ENCODE measurements at places on chromosomes 4 and X.

GRCh38 chrX:78555401-78555980 lies 103.6 kb downstream of the RTL3 start:
- no peak for DNase-seq

GRCh38 chr4:54014666-54015160 lies 49.7 kb downstream of the CHIC2 start:
- no peak for DNase-seq

DNA sequence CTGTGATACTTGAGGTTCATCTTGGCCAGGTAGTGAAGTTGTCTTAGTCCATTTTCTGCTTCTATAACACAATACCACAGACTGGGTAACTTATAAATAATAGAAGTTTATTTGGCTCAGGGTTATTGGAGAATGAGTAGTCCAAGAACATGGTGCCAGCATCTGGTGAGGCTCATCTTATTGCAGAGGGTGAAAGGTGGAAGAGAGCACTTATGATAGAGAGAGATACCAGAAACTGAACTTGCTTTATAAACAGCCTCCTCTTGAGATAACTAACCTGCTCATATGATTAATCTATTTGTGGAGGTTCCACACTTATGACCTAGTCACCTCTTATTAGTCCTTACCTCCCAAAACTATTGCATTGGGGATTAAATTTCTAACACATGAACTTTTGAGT lies 1.6 kb downstream of the C4orf51 start:
- no peak for DNase-seq

DNA sequence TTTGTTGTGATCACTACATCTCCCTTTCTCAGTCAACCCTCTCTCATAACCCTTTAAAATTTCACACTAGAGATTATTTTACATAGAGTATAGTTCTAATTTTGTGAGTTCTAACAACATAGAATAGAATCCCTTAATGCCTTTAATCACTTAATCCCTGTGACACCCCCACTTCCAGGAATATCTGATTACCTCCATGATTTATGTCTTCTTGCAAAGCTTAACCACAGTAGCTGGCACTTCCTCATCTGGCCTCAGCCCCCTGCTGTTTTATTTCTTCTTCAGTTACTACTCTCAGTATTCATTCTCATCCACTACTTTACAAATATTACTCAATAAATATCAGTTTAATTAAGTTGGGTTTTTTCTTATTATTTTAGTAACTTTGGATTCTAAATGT lies 340.9 kb downstream of the CENPC start:
- no peak for DNase-seq

- no peak for DNase-seq
Observed at GRCh38 chr4:55830716-55831115, 11.1 kb downstream of the EXOC1L start.

GRCh38 chrX:57232658-57233360 lies 53.7 kb upstream of the FAAH2 start:
- no peak for DNase-seq

GRCh38 chrX:133792198-133792953 lies 193.0 kb downstream of the GPC3 start:
- DNase-seq: peak; percentile 75

DNA sequence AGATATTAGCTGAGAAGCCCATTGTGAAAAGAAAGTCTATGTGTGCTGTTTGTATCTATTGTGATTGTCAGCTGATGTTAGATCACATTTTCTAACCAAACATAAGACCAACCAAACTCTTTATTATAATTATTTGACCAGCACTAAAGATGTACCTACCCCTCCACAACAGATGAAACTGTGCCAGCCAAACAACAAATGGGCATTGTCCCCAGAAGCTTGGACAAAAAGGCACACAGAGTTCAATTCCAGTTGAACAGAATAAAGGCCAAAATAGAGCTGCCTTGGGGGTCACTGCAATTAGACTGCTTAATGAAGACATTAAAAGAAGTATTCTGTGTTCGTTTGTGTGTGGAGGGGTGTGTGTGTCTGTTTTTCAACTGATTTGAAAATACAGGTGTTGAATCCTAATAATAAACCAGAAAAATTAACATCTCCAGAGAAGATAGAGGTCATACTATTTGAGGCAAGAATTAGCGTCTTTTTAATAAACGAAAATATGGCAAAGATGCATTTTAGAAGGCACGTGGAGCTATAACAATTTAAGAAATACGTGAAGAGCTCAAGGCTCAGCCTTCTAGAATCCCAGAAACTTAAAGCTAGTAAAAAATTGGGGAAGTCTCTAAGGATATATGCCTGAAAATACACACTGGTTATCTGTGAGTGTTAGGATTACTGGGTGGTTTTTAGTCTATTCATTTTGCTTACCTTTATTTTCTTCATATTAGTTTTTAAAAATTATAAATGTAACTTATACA lies 2.2 kb downstream of the SPP1 start:
- no peak for DNase-seq

DNA sequence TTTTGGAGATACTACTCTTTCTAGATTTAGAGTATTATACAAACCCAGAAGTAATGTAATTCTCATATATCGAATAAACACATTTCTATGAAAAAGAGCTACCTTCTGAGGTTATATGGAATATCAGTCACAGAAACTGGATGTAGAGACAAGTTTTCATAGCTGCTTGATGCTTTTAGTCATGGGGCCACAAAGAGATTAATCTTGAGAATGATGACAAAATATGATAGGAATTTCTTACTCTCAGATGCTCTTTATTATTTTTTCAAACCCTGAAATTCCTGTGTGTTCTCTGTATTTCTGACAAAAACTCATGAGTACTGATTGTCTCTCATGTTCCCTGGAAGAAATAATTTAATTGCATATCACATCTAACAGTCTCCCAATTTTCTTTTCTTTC lies 662.5 kb downstream of the RAPGEF2 start:
- no peak for DNase-seq

DNA sequence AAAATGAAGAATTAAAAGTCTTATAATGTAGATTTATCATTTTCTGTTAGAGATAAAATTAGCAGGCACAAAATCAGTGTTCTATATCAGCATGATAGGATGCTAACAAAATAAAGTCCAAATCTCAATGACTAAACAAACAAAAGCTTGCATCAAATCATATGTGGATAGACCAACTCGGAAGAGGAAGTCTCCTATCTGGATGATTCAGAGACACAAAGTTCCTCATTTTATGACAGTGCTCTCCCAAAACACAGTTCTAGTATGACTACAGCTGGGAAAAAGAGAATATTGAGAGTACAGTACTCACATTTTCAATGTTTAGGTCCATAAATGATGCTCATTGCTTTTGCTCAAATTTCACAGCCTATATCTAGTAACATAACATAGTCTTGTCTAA lies 376.1 kb upstream of the CTSO start:
- no peak for DNase-seq

GRCh38 chrX:20712811-20713210 lies 446.1 kb upstream of the RPS6KA3 start:
- DNase-seq: no peak

DNA sequence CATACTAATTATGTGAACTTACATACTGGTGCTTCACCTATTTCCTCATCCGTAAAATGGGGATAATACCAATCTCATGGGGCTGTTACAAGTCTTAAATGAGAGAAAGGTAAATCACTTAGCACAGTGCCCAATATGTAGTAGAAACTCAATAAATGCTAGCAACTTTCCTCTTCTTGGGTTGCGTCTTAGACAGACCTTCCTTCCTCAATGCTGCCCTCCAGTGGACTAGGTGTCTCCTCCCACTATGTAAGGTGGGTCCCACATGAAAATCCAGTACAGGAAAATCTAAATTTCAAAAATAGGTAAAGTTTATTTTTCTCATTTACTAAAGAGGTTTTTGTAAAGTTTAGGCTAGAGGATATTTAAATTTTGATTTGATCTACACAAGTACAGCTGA lies 20.6 kb downstream of the ZDHHC9 start:
- no peak for DNase-seq

- no peak for DNase-seq
Observed at GRCh38 chr4:159428975-159429692, 326.3 kb downstream of the RAPGEF2 start.

DNA sequence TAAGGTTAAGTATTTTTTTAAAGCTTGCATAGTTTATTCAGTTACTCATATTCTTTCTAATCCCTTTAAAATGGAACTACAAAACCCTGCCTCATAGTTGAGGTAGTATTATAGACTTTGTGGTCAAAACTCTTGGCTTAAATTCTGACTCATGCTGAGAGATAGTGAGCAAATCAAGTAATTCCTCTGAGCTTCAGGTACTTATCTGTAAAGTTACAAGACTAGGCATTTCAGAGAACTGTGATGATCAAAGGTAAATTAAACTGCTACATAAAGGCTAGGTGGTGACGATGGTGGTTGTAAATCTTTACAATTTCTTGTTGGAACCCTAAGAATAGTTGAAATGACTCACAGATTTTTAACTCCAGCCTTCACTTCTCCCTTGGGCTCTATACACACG lies 3.2 kb upstream of the CLOCK start:
- no peak for DNase-seq

DNA sequence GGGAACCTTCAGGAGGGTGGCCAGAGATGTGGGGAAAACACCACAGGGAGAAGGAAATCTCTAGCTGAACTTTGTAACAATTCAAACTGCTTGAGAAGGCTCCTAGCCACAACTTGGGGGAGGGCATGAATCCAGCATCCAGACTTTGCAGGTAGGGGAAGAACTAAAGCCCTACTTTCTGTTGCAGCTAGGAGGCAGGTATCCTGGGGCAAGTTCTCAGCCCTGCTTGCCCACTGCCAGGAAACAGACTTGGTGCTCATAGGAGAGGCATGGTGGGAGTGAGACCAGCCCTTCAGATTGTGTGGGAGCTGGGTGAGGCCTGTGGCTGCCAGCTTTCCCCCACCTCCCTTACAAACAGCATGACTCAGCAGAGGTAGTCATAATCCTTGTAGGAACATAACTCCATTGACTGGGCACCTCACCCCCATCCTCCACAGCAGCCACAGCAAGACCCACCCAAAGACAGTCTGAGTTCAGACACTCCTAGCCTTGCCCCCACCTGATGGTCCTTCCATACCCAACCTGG lies 209.5 kb upstream of the CPEB2 start:
- no peak for DNase-seq
